ENCODE measurements at places on chromosomes 2 and 18. TPM values are rescaled to one million over a fixed set of nuclear protein-coding genes. Genes with fewer than 3 reads are reported as not detected.

- no peak overlapping the region for H3K27ac ChIP-seq
- no peaks in the 10 kb centered on the region for H3K27me3 ChIP-seq
- H3K4me3 ChIP-seq, result no peak overlapping the region
Measured at GRCh38 chr2:100136310-100136709, 6.1 kb downstream of the AFF3 start.

DNA sequence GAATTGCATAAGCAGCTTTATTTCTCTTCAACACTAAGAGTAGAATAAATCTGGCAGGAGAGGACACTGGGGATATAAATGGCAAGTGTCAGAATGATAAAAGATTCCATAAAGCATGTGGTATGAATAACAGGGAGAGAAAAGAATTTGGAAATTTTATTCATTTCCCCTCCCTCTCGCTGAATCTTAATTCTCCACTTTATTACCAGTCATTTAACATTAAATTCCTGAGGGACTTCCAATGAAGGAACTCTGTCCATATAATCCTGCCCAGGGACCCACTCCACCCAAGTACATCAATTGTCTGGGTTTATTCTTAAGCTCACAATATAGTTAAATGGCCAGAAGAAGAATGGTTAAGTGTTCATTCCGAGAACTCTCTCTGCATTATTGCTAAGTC lies 197.7 kb upstream of the MGAT5 start:
- no peak overlapping the region for H3K27ac ChIP-seq
- peaks cover 11% of the 10 kb centered on the region for H3K36me3 ChIP-seq
- no peak for DNase-seq
- no peaks in the 10 kb centered on the region for H3K4me1 ChIP-seq

DNA sequence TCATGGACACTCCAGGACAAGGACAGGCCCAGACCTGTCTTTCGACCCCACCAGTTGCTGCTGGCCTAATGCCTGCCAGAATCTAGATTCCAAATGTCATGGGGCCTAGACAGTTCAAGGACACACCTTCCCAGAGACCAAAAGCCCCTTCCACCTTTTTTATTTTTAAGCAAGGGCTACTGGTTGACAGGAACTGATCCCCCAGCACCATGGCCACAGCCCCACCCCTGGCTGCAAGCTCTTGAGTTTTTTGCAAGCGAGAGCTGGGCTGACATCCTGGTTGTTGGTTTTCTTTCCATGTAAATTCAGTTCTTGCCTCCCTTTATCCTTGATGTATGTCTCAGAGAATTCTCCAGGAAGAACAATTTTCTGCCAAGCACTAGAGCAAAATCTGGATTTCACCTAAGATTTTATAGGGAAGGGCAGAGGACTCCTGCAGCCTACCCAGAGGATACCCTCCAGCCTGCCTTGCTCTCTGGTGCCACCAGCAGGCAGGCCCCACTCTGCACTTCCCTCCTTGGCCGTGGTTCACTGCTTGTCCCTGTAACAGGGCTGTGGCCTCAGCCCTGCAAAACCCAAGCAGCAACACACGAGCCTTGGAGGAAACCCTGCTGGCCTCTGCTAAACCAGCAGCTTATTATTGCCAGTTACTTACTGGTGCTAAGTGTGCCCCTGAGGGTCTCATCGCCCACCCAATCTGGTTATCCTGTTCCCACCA lies 97.7 kb downstream of the TWIST2 start:
- H3K27me3 ChIP-seq, result no peaks in the 10 kb centered on the region
- H3K36me3 ChIP-seq, result no peaks in the 10 kb centered on the region
- no peaks in the 10 kb centered on the region for H3K4me1 ChIP-seq
- no peak overlapping the region for H3K27ac ChIP-seq
- DNase-seq, result peak; percentile 88
- no peak overlapping the region for H3K4me3 ChIP-seq

Gene CENPA
- total RNA-seq, result 21.4 TPM

Gene ABCG5
- total RNA-seq, result not detected

Gene IL36G
- not detected for total RNA-seq

Gene ALKAL2
- 0.48 TPM for total RNA-seq
